ENCODE measurements at places on chromosomes 2 and 18.

DNA sequence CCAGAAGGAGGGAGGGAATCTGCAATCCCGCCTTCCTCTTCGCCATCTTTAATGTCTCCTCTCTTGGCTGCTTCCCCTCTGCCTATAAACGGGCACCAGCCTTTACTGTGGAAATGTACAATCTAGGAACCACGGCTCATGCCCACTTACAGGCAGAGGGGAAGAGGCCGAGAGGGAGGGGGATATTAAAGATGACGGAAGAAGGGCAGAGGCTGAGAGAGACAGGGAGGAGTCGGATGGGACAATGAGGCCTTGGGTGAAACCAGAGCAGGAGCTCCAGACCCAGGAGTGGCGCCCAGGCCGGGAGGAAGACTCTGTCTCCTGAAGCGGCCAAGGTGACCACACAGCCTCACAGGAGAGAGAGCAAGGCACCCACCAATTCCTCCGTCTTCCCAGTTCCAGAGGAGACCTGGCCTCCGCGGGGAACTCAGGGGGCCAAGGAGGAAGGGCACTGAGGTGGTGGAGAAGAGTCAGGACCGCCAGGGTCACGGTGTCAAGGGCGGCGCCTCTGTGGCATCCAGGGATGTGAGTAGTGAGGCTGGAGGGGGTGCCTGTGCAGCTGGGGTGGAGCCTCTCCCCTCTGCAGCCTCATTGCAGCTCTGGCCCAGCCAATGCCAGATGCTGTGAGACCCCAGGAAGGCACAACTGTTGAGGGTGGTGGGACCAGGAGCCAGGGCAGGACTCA lies 67.8 kb downstream of the CIB4 start:
- no peak for DNase-seq

DNA sequence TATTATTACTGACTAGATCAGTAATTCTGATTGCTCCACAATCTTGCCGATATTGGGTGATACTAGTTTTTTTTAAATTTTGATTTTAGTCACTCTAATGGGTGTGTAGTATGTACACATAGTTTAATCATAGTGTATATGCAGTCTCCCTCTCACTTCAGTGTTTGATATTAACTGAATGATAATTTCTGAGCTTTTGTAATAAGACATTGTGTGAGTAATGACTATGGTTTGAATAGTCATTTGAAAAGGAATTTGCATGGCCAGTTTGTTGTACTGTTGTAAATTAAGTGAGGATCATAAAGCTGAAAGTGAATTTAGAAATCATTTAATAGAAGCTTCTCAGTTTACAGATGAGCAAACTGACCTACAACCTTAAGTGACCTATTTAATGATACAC lies 33.4 kb downstream of the USP14 start:
- no peak for DNase-seq

DNA sequence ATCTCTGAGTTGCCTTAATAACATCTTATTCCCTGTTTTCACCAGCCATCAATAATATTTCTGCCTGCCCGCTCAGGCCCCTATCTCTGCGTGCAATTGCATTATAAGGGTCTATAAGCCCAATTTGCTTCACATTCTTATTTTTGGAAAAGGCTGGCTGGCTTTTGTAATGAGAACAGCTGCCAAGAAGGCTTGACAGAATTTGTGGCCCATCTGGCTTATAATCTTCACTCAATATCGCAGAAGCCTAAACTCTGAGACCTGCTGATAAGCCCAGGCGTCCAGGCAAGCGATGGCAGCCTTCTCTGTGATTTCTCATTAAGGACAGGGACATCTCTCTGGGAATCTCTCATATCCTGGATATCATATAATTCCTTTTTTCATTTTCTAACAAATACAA lies 1618.6 kb upstream of the CELF4 start:
- no peak for DNase-seq

DNA sequence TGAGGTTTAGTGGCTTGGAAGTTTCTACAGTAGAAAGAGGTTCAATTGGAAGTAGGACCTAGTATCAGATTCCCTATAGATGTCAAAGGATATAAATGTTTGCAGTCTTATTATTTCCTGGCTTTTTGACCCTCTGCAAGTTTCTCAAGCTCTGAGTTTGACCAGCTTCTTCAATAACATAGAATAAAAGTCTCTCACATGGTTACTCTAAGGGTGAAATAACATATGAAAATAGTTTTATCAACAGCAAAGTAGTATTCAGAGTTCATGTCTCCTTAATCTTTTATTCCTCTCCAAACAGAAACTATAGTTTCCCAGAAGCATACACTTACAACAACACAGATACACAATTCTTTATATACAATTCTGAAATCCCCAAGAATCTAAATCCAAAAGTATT lies 132.9 kb upstream of the RND3 start:
- DNase-seq = no peak

DNA sequence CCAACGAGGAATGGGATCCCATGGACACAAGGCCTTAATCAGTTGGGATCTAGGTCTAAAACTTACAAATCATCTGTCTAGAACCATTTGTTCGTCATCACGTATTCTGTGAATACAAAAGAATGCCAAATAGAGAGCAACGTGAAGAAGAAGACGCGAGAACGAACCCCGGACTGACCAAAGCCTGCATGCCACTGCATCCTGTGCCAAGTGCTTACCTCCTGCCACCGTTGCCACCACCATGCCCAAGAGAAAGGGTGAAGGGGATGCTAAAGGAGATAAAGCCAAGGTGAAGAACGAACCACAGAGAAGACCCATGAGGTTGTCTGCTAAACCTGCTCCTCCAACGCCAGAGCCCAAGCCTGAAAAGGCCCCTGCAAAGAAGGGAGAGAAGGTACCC lies 30.2 kb downstream of the ITSN2 start:
- no peak for DNase-seq

DNA sequence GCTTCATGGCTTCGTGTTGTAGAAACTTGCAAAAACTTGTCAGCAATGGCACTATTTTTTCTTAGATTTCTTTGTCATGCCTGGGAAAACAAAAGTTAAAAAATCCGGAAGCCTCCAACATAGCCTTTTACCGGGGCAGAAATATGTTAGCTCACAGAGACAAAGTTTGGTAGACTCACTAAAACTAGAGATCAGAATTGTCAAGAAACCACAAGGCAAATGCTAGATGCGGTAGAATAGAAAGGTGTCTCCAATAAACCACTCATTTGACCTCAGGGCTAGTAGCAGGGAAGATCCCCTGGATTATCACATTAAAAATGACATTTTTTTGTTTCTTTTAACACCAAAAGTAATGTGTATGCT lies 405 bp downstream of the CASP10 start:
- no peak for DNase-seq

- peak; percentile 16 for DNase-seq
Observed at GRCh38 chr2:12716032-12716281, 779 bp upstream of the TRIB2 start.

- no peak for DNase-seq
Observed at GRCh38 chr18:79476918-79477571, 81.3 kb downstream of the NFATC1 start.

GRCh38 chr18:58792086-58792485 lies 72.6 kb upstream of the ZNF532 start:
- DNase-seq = no peak

DNA sequence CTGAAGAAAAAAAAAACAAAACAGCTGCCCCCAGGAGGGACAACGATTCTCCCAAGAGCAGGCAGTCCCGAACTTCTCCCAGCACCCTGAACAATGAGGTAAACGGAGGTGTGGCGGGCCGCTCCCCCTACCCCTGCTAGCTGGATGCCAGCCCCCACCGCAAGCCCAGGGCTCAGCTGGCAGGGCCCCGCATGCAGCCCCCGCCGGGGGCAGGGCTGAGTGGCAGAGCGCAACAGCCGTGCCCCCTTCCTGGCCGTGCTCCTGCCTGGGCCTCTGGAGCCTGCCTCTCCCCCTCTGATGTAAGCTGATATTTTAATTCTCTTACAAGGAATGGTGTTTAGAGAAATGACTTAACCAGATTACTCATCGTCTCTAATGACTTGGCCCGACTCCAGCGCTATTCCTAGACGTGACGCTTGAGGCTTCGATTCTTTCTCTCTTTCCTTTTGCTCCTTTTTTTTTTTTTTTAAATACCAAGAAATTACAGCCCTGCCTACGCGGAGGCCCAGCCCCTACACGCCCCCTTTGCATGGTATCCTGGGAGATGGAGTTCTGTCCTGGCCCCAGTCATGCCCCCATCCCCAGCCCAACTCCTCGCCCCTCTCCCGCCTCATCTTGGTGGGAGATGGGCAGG lies 4.6 kb upstream of the ARID5A start:
- DNase-seq = peak; percentile 91

Data from NCI-H146 (cell line).